ENCODE measurements at places on chromosomes 11 and 22.

DNA sequence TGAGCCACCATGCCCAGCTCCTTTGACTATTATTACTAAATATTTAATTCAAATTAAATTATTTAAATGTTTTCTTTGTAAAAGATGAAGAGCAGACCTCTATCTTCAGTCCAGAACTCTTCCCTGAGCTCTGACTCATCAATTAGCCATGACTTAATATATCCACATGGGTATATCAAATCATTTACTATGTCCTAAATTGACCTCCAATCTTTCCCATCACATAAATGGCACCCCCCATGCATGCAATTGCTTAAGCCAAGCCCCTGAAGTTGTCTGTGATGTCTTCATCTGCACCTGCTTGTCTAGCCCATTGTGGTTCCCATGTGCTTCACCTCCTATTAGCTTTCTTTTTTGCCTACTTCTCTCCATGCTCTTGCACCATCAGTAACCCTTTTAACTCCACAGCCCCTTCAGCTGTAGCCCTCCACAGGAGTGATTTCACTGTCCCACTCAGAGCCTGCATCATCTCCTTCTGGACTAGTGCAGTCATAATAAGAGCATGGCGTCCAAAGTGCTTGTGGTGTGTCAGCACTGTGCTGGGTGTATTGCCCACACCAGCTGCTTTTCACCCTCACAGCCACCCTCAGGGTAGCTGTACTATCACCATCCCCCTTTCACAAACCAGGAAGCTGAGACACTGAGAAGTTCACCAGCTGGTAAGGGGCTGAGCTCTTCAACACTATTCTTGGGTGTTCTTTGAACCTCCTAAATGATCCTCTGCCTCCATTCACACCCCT lies 11.8 kb upstream of the THY1 start:
- no peak for DNase-seq

DNA sequence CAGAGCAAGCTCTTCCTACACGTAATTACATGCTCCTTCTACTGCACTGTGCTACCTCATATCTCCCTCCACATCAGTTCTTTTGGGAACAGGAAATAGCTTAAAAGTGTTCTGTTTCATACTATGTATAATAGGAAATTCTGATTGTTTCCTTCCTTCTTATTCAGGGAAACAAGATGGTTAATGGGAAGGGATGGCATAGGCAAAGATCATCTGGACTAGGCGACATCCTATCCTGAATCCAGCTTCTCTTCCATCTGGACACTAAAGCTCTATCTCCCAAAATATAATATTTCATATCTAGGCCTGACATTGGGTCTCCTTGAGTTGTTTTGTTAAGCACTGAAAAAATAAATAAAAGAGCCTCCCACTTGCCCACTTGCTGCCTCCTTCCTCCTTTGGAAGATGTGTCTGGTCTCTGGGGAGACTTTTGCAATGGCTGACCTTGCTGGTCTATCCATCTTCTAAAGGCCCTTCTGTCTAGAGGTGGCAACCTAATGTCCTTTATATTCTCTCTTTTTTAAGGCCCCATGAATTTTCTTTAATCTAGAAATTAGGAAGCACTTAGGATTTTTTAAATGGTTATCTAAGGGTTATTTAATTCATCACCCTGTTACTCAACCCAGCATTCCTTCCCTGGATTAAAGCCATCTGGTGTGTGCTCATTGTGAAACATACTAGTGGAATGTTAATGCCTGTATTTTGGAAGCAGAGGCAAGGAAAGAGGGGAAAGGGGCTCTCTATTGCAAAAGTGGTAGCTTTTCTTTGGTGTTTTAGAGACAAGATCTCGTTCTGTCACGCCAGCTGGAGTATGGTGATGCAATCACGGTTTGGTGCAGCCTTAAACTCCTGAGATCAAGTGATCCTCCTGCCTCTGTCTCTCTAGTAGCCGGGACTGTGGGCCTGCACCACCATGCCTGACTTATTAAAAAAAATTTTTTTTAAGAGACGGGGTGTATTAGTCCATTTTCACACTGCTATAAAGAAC lies 20.6 kb downstream of the CLMP start:
- no peak for DNase-seq

DNA sequence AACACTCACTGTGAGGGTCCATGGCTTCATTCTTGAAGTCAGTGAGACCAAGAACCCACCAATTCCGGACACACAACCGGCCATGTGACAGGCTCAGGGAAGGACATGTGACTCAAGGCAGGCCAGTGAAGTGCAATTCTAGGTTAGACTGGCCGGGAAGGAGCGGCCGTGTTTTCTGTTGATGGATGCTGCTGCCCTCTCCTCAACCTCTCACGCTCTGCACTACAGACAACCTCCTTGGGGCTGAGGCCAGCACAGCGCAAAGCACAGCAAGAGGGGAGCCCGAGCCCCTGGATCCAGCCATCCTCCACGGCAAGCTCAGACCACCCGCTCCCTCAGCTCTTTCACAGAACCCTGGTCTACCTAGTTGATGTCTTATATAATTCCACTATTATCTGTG lies 2.8 kb downstream of the NUDT8 start:
- no peak for DNase-seq

- DNase-seq = no peak
Observed at GRCh38 chr11:75931124-75931523, 116.1 kb downstream of the UVRAG start.

- DNase-seq = no peak
Observed at GRCh38 chr11:117834838-117835443, 10.4 kb upstream of the FXYD2 start.

- no peak for DNase-seq
Observed at GRCh38 chr11:112255067-112255720, 5.5 kb downstream of the PLET1 start.

DNA sequence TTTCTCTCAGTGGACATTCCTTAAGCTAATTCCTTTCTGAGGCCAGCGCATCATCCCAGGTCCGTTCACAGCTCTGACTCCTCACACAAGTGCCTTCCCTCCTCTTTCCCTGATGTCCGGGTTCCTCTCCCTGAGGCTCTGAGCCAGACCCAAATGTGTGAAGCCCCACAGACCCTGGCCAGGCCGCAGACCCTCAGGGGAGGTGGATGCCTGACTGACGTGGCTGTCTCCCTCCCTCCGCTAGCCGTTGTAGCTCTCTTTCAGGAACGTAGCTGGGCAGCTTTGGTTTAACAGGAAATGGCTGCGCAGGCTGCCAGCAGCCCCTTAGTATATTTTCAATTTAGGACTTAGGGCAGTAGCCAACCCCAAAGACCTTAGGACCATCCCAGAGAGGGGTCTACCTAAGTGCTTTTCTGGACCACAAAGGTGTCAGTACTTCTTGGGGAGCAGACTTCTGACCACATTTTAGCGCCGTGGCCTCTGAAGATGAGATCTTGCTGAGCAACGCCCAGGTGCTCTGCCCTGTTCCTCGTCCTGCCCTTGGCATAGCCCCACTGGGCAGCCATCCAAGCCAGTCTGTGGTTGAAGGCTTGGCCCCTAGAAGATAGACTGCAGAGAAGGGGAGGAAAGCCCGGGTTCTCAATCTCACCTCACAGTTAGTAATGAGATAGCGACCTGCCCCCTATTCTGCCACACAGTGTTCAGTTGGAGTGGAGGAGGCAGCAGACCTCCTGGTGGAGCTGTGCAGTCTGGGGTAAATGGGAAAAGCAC lies 27.0 kb downstream of the MYBPC3 start:
- no peak for DNase-seq

GRCh38 chr11:126809514-126810289 lies 190.9 kb downstream of the KIRREL3 start:
- no peak for DNase-seq

DNA sequence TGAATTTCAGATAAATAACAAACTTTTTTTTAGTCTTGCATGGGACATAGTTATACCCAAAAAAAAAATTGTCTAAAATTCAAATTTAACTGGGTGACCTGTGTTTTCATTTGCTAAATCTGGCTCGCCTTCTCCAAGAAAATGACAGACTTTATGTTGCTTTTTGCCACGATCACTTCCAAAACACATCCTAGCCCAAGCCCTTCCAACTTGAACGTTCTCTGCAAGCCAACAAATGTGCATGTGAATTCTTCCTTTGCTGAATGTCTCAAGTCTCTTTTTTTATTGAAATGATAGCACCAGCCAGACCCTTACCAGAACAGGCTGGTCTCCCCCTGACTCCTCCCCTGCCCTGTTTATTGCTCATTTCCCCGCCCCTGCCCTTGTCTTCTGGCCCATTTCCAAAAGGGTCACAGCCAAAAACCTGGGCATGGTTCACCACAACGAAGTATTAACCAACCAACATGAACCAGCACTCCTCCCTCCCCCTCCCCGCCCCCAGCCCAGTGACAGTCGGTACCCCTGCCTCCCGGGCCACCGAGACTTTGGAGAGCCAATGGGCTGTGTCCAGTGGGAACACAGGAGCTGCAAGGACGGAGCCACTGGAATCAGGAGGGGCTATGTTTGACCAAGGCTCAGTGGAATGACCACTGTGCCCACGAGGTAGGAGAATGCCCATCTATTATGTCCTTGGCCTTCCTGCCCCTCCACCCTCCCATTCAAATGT lies 63.2 kb downstream of the BTG4 start:
- no peak for DNase-seq

- no peak for DNase-seq
Observed at GRCh38 chr11:118050208-118050891, 26.5 kb upstream of the TMPRSS4 start.

GRCh38 chr11:46278387-46279125 lies 1.1 kb downstream of the CREB3L1 start:
- DNase-seq = peak; percentile 18

DNA sequence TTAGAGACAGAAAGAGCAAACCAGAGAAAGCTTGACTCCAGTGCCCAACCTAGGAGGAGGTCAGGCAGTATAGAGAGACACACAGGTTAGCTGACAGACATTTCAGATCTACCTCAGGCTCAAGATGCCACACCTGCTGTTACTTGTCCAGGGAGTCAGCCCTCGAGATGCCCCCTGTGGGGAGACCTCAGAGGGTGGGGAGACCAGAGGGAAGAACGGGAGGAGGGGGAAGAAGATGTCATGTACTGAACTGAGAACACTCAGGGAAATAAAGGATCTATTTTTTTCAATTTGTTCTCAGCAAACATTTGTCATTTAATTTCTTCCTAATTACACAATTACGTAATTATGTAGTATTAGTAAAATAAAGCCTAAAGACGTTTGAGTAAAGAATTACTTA lies 196.3 kb upstream of the CADM1 start:
- DNase-seq = no peak

GRCh38 chr11:72597721-72598120 lies 76.5 kb downstream of the PDE2A start:
- DNase-seq = no peak

DNA sequence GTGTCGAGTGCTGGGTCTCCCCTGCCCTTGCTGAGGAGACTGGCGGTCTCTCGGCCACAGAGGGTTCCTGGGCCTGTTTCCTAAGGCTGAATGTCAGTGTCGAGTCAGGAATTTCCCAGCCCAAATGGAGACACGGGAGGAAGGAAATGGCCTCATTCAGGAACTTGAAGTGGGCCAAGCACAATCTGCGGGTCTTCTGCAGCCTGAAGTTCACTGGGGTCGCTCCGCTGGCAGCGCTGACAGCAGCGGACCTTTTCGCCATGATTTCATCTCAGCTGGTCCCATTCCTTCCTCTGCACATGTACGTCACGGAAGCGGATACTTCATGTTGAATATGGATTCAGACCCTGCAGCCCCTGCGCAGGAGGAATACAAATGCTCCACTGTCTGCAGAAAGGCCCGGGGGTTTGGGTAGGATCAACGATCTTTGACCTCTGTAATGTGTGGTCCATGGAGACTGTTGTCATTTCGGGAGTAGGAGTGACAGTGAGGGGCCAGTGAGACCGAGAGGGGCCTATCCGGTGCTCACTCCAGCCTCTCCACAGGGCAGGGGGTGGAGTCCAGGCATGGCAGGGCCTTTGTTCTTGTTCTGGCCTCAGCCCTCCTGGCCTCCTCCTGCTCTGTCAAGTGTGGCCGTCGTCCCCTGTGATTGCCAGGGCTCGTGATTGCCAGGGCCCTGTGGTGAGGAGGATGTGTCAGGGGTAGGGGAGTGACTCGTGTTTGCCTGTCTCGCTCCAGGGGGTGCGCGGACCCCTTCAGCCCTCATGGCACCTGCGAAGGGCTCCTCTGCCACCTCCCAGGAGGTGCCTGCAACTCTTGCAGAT lies 402.3 kb downstream of the TBC1D22A start:
- DNase-seq = no peak

GRCh38 chr11:123973816-123974215 lies 3.8 kb downstream of the OR10S1 start:
- DNase-seq = no peak

GRCh38 chr11:92236856-92237255 lies 12.2 kb downstream of the FAT3 start:
- DNase-seq = no peak

- DNase-seq = no peak
Observed at GRCh38 chr22:17422736-17423343, 53.6 kb downstream of the CECR2 start.

DNA sequence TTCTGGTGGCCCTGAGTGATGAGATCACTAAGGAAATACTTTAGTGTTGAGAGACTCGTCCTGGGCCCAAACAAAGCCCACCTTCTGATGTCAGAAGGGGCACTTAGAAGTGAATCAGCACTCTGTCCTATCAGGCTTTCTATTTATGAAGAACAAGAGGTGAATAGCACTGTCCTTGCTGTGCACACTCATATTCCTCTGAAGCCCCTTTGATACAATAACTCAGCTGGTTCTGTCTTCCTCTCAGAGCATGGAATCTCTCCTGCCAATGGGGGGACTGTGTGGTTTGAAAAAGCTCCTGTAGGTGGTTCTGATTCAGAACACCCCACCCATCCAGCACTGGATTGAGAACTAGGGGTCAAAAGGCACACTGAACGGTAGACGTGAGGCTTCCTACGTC lies 348.1 kb downstream of the ETS1 start:
- DNase-seq = no peak

DNA sequence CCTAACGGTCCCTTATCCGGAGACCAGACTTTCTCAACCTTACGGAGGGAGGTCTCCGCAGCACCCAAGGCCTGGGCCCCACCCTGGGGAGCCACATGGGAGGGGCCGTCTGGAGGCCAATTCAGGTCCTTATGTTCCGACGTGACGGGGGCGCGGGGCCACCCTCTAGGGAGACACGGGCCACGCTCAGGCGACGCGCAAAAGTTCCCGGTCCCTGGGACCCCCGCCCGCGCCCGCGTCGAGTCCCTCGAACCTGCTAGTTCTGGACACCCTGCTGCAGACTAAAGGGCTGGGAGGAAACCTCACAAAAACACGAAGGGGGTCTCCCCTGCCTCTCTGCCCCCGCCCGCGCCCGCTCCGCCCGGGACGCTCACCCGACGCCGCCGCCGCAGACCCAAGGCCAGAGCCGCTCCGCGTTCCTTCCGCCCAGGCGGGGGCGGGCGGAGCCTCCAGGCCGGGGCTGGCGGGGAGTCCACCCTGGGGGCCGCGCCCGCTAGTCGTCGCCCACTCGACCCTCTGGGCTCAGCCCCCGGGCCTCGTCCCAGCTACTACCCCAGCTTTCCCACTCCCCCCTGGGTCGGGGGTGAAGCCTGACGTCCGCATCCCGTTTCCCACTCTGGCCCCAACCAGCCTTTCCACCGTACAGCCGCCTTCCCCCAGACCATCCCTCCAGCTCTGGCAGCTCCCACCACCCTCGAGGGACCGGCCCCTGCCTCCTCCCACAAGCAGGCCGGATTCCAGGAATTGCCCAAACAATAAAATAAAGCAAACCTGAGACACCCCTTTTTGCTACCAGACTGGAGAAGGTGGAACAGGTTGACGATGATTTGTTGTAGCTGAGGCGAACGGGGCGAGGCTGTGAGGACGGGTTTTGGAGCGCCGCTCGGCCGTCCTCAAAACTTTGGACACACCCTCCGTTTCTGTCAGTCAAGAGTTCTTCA lies 2.7 kb downstream of the RNH1 start:
- DNase-seq = no peak
